ENCODE measurements at places on chromosomes 3 and 15.

GRCh38 chr3:139957844-139958243 is 22.9 kb downstream of the CLSTN2 start:
- H3K4me3 ChIP-seq, result no peak overlapping the region
- H3K27me3 ChIP-seq, result no peaks in the 10 kb centered on the region
- no peak for DNase-seq
- H3K4me1 ChIP-seq, result no peaks in the 10 kb centered on the region
- no peak overlapping the region for H3K27ac ChIP-seq
- no peaks in the 10 kb centered on the region for H3K36me3 ChIP-seq

- H3K27ac ChIP-seq, result no peak overlapping the region
- no peaks in the 10 kb centered on the region for H3K27me3 ChIP-seq
- DNase-seq, result no peak
- no peaks in the 10 kb centered on the region for H3K36me3 ChIP-seq
- no peaks in the 10 kb centered on the region for H3K4me1 ChIP-seq
Observed at GRCh38 chr3:191236646-191237045, 37.6 kb downstream of the OSTN start.

DNA sequence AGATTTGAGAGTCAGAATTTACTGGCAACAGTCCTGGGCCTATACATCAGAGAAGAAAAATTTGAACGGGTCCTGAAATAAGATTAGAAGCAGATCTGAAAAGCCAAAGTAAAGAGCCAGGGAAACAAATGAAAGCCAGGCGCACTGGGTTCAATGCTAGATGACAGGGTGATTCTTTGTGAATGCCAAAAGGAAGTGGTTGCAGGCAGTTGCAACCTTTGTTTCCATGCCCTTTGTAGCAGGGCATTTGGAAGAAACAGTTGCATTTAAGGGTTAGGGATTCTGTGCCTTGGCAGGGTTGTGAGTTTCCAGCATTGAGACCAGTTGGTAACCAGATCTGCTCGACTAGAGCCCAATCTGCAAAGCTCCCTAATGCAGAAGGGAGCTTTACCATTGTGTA is 36.4 kb upstream of the MTHFS start:
- H3K36me3 ChIP-seq, result no peaks in the 10 kb centered on the region
- H3K4me1 ChIP-seq, result no peaks in the 10 kb centered on the region

- no peaks in the 10 kb centered on the region for H3K36me3 ChIP-seq
- no peak overlapping the region for H3K27ac ChIP-seq
- no peaks in the 10 kb centered on the region for H3K27me3 ChIP-seq
- no peaks in the 10 kb centered on the region for H3K4me1 ChIP-seq
Observed at GRCh38 chr3:135499426-135499825, 466.1 kb upstream of the PPP2R3A start.

DNA sequence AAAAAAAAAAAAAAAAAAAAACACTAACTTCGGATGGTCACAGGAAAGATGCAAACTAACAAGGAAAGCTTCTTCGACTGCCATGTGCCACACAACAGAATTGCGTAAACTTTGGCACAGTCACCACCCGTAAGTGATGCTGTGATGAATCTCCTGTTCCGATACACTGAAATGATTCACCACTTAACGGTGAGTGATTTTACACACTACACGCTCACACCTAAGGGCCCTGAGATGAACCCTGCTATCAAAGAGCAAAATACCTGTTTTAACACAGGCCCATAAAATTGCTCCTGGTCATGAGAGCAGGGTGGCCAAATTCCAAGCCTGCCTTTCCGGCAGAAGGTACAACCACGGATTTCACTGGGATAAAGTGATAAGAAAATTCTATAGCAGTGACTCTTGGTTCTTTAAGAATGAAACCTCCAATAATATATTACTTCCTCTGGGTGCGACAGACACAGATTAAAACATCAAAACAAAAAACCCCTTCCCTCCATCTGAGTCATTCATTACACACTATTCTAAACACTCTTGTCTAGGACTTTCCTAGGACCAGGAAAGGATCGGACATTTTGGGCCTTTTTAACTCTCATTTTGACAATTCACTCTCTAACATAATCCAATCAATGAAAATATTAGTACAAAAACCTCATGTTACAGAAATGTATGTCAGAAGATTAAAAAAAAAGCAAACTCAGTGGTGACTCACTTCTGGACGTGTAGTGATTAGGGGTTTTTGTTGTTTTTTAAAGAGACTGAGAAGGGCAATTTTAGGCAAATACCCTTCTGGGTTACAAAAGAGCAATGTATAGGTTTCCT is 28.3 kb downstream of the LRIG1 start:
- DNase-seq, result no peak

GRCh38 chr3:144053121-144053520 is 81.5 kb downstream of the DIPK2A start:
- H3K36me3 ChIP-seq, result no peaks in the 10 kb centered on the region
- no peaks in the 10 kb centered on the region for H3K27me3 ChIP-seq
- no peak overlapping the region for H3K4me3 ChIP-seq
- no peaks in the 10 kb centered on the region for H3K4me1 ChIP-seq

GRCh38 chr3:13705051-13705450 is 156.1 kb downstream of the FBLN2 start:
- H3K4me3 ChIP-seq, result no peak overlapping the region
- no peaks in the 10 kb centered on the region for H3K27me3 ChIP-seq
- H3K36me3 ChIP-seq, result no peaks in the 10 kb centered on the region
- peak; percentile 2 for DNase-seq
- no peaks in the 10 kb centered on the region for H3K4me1 ChIP-seq

DNA sequence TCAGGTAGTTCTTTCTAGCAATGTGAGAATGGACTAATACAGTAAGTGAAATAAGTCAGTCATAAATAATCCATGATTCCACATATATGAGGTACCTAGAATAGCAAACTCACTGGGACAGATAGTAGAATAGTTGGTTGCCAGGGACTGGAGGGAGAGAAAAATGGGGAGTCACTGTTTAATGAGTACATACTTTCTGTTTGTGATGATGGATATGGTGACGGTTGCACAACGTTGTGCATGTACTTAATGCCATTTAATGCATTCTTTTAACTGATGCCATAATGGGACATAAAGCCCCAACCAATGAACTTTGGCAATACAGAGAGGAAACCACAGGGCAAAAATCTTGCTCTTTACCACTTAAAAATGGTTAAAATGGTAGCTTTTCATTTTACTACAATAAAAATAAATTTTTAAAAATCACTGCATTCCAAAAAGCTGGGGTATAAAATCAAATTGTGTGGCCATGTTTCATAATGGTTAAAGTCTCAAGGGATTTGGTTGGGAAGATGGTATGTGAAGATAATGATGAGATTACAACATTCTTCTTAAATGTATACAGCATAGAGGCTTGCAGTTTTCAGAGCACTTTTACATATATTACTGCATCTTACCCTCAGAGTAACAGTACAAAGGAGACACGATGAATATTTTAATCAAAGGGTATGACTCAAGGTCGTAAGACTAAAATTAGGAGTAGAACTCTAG is 45.2 kb downstream of the ADAM10 start:
- no peaks in the 10 kb centered on the region for H3K27me3 ChIP-seq
- H3K4me1 ChIP-seq, result no peaks in the 10 kb centered on the region
- no peak overlapping the region for H3K27ac ChIP-seq
- DNase-seq, result no peak
- no peak overlapping the region for H3K4me3 ChIP-seq

GRCh38 chr3:170494766-170495165 is 76.1 kb downstream of the CLDN11 start:
- H3K4me3 ChIP-seq, result no peak overlapping the region
- no peaks in the 10 kb centered on the region for H3K27me3 ChIP-seq
- peaks cover 10% of the 10 kb centered on the region for H3K4me1 ChIP-seq

DNA sequence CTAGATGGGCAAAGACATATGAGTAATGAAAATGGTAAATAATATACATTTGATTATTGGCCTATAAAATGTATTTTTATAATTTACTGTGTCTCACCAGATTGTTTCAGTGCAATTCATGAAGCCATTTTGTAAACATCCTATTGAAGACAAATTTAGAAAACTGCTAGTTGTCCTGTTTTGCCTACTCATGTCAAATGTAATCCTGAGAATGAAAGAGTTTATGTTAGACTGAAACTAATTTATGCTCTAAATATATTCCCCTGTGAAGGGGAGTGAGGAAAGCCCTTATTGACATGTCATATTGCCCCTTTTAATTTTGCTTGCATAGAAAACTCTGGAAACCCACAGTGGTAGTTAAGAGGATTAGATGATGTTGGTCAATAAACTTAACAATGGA is 610.0 kb downstream of the NAALADL2 start:
- no peak overlapping the region for H3K4me3 ChIP-seq
- H3K36me3 ChIP-seq, result no peaks in the 10 kb centered on the region
- no peak overlapping the region for H3K27ac ChIP-seq
- no peaks in the 10 kb centered on the region for H3K27me3 ChIP-seq
- DNase-seq, result no peak

DNA sequence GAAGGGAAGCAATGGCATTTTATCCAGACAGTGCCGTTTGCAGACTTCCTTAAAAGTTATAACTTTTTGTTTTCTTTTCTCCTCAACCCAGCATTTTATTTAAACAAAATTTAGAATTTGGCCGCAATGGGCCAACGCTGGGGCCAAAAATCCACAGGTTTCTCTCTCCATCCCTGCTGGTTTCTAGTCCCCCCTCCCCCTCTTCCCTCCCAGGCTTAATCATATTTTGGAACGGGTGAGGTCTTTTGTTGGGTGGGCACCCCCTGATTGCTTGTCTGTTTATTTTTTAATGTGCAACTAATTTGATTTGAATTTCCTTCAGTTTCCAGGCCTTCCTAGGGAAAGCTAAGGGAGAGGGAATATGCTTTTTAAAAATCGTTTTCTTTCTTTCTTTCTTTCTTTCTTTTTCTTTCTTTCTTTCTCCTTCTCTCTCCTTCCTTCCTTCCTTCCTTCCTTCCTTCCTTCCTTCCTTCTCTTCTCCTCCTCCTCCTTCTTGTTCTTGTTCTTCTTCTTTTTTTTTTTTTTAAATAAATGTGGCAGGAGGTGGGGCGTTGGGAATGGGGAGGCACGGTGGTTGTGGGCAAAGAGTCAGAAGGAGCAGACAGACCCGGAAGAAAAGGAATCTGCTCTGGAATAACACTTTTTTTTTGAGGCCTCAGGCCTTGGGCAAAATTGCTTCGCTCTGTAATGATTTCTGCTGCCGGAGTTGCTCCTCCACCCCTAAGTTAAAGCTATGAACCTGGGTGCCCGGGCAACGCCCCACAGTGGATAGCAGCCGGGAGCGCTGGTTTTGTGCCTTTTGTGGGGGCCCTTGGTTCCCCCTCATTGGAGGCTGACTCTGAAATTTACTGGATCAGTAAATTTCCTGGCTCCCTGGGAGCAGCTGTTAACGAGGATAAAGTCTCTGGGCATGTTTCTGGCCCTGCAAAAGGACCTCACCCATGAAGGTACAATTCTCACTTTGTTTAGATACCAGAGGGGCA is 1.9 kb downstream of the FNDC3B start:
- H3K4me1 ChIP-seq, result peaks cover 42% of the 10 kb centered on the region
- no peak for DNase-seq
- H3K27ac ChIP-seq, result peak overlapping the region; percentile 99
- peak overlapping the region; percentile 84 for H3K4me3 ChIP-seq
- H3K36me3 ChIP-seq, result no peaks in the 10 kb centered on the region
- no peaks in the 10 kb centered on the region for H3K27me3 ChIP-seq

DNA sequence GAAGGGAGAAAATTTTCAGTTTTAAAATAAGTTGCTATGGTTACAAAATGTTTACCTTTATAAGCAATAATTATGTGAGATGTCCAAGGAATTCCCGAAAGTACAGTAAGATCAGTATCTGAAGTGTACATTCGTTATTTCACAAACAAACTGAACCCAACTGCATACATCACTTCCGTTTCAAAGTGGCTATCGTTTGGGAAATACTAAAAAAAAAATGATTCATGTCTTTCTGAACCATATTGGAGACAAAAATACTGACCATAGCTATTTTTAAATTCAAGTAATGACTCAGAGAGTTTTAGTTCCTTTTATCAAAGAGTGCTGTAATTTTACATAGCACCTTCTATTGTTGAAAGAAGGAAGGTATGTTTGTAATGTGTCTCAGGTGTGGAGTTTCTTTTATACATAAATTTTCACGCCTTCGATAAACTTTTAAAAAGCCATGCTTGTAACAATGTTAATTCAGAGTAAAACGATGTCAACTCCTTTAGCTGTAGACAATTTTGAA is 8.0 kb upstream of the ANKRD28 start:
- H3K4me3 ChIP-seq, result no peak overlapping the region
- H3K4me1 ChIP-seq, result peaks cover 10% of the 10 kb centered on the region
- H3K36me3 ChIP-seq, result no peaks in the 10 kb centered on the region
- DNase-seq, result no peak
- no peaks in the 10 kb centered on the region for H3K27me3 ChIP-seq
- no peak overlapping the region for H3K27ac ChIP-seq

- no peaks in the 10 kb centered on the region for H3K27me3 ChIP-seq
- H3K4me3 ChIP-seq, result no peak overlapping the region
- no peak overlapping the region for H3K27ac ChIP-seq
- H3K36me3 ChIP-seq, result no peaks in the 10 kb centered on the region
Observed at GRCh38 chr15:40463886-40464545, 6.8 kb upstream of the CHST14 start.

- H3K27me3 ChIP-seq, result no peaks in the 10 kb centered on the region
- H3K4me3 ChIP-seq, result peak within 1 kb of the TSS; percentile 20
- peak; percentile 47 for DNase-seq
- no peak within 1 kb of the TSS for H3K27ac ChIP-seq
- H3K4me1 ChIP-seq, result peaks cover 31% of the 10 kb centered on the region
Observed at GRCh38 chr3:173397161-173398110, at the start of gene NLGN1. Gene NLGN1 (plus strand): TSS chr3:173397744.

DNA sequence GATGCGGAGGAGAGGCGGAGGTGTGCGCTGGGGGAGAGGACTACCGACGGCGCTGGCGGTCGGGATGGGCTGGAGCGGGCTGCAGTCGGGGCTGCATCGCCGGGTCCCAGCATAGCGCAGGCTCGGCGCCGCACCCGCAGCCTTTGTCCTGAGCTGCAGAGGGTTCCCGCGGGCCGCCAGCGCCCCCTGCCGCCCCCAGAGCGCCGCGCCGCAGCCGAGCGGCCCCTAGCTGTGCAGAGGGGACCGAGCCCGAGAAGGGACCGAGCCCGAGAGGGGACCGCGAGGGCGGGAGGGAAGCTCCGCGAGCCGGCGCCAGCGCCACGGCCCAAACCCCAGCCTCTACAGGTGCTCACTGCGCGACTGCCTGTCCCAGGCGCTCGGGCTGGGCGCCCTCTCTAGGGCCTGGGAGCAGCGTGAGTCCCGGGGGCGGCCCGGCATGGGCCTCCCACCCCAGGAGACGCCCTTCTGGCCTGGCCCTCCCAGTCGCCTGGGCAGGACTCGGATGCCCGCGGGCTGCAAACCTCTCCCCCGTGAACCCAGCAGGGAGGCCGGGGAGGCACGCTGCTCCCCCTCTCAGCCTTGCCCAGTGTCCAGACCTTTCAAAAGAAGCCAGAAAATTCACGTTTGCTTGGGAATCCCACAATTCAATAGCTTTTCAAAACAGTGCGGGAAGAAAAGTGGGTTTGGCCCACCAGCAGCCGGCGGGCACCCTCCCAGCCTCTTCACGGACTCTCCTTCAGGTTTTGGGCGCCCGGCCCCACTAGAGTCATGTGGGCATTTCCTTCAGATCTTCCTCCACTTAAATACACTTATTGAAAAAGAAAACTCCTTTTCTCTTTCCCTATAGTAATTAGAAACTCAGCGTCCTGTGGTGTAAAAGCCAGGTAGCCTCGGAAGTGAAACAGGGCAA is 134.7 kb downstream of the TPRA1 start:
- H3K27ac ChIP-seq, result no peak overlapping the region
- peak; percentile 58 for DNase-seq
- H3K4me3 ChIP-seq, result no peak overlapping the region
- no peaks in the 10 kb centered on the region for H3K36me3 ChIP-seq
- peaks cover 25% of the 10 kb centered on the region for H3K27me3 ChIP-seq

- DNase-seq, result no peak
- H3K4me1 ChIP-seq, result peaks cover 5% of the 10 kb centered on the region
- H3K27me3 ChIP-seq, result no peaks in the 10 kb centered on the region
- no peak overlapping the region for H3K4me3 ChIP-seq
- no peaks in the 10 kb centered on the region for H3K36me3 ChIP-seq
Observed at GRCh38 chr15:91311986-91312385, 211.9 kb downstream of the SV2B start.
